ENCODE measurements at places on chromosomes 7 and 10.

- no peak for ATAC-seq
These were observed 772.4 kb downstream of the GRID1 start for GRCh38 chr10:85594239-85594638.

DNA sequence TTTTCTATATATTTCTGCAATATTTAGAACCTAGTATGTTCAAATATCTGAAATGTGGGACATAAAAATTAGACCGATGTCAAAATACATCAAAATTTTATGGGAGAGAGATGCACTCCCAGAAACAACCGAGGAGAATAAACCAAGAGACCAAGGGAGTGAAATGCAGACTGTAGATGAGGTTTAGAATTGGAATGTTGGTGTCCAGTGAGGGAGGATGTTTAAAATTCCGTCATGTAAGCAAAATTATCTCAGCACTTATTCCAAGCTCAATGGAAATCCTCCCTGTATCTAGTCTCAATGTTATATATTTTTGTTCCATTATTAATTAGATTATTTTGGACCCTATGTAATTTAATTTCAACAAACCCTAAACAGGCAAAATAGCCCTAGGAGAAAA lies 61.9 kb upstream of the MAGI2 start:
- no peak for ATAC-seq

- peak; percentile 47 for ATAC-seq
These were observed 1078.9 kb downstream of the NRG3 start for GRCh38 chr10:82953909-82954308.

- no peak for ATAC-seq
These were observed 126.8 kb downstream of the RSU1 start for GRCh38 chr10:16690417-16690816.

GRCh38 chr10:48906841-48907240 lies 32.8 kb downstream of the LRRC18 start:
- no peak for ATAC-seq

- ATAC-seq, result no peak
These were observed 24.5 kb upstream of the WAC start for GRCh38 chr10:28508304-28508925.

- no peak for ATAC-seq
These were observed 200.3 kb upstream of the ZWINT start for GRCh38 chr10:56561336-56561735.

DNA sequence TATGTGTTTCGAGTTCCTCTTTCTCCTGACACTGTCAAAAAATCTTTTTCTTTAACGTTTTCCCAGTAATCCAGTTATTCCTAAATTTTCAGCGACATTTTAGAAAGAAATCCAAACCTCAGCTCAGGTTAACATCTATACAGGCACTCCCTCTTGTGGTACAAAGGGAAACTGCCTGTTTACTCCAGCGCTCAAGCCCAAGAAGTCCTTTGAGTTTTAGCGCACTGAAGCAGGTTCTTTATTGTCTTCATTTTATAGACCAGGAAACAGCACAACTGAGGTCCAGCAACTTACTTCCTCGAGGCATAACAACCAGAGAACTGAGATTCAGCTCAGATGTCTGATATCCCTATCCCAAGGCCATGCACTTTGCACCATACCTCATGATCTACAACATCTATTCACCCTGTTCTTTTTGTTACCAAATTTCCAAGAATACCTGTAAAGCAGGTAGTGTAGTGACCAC lies 287.2 kb upstream of the MKLN1 start:
- ATAC-seq, result peak; percentile 89

Data from SK-N-SH treated with all-trans-retinoic acid at 6 μM for 48 hours (cell line).